ENCODE measurements at places on chromosomes 4 and X. TPM values are rescaled to one million over a fixed set of nuclear protein-coding genes. Genes with fewer than 3 reads are reported as not detected.
A peak's percentile ranks its signal among the peaks of the same experiment; 100 is the strongest.

- no peaks in the 10 kb centered on the region for H3K27me3 ChIP-seq
- peaks cover 6% of the 10 kb centered on the region for H3K4me1 ChIP-seq
- H3K27ac ChIP-seq = no peak overlapping the region
- no peaks in the 10 kb centered on the region for H3K36me3 ChIP-seq
Measured at GRCh38 chr4:125393825-125394224, 79.1 kb downstream of the FAT4 start.

DNA sequence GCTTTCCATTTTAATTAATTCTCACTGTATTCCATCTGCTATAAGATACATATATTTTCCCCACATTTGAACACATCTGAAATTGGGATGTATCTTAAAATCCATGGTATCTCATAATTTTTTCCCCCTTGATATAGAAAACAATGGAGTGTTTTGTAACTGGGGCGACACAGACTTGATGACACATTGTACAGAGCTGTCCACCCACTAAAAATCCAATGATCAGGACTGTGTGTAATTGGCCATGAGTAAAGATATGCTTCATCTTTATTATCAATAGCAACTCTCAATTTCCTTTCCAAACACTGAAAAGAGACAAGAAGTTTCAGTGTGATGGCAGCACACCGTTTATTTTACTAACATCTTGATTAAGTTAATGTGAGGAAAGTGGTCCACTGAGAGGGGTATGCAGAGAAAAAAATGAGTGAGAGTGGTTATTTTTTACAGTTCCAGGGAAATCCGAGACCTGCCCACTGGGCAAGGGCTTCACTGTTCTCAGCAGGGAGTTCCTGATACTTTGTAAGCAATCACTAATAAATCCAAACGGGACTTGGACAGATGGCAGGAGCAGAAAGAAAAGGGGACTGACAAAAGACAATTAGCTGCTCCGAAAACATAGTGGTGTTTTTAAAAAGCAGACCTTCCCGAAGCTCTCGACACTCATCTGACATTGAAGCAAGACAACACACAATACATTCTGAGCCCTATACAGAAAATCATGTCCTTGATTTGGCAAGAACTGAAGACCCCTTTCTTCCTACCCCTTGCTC, 149.4 kb downstream of the TSPAN5 start:
- peak; percentile 48 for DNase-seq
- H3K36me3 ChIP-seq = no peaks in the 10 kb centered on the region
- peaks cover 6% of the 10 kb centered on the region for H3K4me1 ChIP-seq
- peak overlapping the region; percentile 22 for H3K27ac ChIP-seq
- no peaks in the 10 kb centered on the region for H3K27me3 ChIP-seq

Gene ART3
- polyA plus RNA-seq = not detected

DNA sequence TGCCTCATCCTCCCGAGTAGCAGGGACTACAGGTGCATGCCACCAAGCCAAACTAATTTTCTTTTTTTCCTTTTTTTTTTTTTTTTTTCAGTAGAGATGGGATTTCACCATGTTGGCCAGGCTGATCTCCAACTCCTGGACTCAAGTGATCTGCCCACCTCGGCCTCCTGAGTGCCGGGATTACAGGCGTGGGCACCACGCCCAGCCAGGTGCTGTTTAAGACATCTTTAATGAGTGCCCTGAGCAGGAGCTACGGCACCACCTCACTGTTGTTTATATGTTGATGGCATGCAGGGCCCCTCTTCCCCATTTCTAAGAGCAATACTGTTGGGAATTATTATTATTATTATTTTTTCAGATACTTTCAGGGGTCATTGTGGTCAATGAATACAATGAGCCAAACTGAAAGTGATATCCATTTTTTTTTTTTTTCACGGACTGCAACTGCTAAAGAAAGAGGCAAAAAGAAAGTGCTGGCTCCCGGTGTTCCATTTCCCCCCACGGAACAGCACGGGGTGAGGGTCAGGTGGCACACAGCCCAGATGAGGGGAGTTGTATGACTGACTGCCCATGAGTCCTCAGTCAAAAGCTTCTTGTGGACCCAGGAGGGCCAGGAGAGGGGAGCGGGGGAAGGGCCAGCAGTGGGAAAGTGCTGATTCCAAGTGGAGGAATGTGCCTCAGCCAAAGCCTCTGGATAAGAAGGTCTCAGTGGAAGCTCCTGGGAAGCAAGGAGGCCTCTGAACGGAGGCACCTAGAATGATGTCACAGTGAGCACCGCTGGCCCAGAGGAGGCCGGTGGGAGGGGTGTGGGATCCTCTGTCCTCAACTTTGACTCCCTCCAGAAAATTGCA, 101.8 kb upstream of the HPF1 start:
- H3K36me3 ChIP-seq = no peaks in the 10 kb centered on the region
- no peaks in the 10 kb centered on the region for H3K27me3 ChIP-seq
- no peaks in the 10 kb centered on the region for H3K4me1 ChIP-seq
- no peak for DNase-seq
- H3K27ac ChIP-seq = no peak overlapping the region

Gene SLC39A8
- 1.2 TPM for polyA plus RNA-seq

Gene FATE1
- not detected for polyA plus RNA-seq

Gene KIF4A
- 23.0 TPM for polyA plus RNA-seq

DNA sequence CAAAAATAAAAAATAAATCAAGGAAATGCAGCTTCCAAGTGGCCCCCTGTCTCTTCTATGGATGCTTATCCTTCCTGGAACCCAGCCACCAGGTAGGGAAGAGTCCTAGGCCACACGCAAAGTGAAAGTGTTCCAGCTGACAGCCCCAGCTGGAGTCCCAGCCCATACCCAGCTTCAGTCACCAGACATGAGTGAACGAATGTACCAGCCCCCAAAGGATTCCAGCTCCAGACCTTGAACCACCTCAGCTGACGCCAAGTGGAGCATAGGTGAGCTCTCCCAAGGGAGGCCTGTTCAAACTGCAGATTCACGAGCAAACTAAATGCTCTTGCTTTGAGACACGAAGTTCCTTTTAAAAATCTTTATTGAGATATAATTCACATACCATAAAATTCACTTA, 62.0 kb downstream of the BCOR start:
- no peaks in the 10 kb centered on the region for H3K4me1 ChIP-seq
- H3K36me3 ChIP-seq = no peaks in the 10 kb centered on the region
- no peak for DNase-seq

Gene CCDC158
- 0.15 TPM for polyA plus RNA-seq

DNA sequence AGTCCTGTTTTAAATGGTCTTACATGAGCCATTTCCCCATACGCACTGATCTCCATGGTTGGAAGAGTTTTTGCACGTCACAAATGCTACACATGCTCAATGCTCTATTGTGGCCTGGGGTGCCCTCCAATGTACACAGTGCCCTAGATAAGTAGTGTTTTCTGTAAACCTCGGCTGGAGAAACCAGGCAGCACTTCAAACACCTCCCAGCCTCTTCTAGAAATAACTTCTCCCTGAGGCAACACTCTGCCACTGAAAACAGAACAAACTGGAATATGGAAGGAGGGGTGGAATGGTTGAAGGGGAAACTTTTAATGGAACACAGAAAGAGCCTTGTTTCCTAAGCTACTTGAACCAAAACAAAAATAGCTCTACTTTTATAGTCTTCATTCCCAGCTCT, 123.9 kb upstream of the CBR4 start:
- no peak for DNase-seq
- H3K36me3 ChIP-seq = peaks cover 8% of the 10 kb centered on the region
- no peaks in the 10 kb centered on the region for H3K4me1 ChIP-seq
- no peaks in the 10 kb centered on the region for H3K27me3 ChIP-seq

Gene SMR3B
- polyA plus RNA-seq = not detected

DNA sequence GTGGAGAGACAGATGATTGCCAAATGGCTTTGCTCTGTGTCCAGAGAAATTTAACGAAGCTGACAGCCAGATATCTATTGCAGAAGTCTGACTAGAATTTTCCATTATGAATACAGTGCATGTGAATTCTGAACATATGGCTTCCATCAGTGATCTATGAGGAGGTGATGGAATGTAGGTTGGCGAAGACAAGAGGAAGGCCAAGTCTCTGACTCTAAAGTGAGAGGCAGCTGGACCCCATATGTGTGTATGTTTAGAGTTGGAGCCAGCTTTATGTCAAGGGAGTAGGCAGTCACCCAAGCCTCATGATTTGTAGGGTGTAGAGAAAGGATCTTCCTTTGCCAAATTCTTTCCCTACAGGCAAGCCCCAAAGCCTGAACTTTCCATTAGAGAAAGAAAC, 76.2 kb upstream of the TEX13D start:
- H3K36me3 ChIP-seq = no peaks in the 10 kb centered on the region
- no peaks in the 10 kb centered on the region for H3K27me3 ChIP-seq
- no peak overlapping the region for H3K4me3 ChIP-seq
- no peaks in the 10 kb centered on the region for H3K4me1 ChIP-seq
- no peak overlapping the region for H3K27ac ChIP-seq
- peak; percentile 90 for DNase-seq

Gene GPC4
- polyA plus RNA-seq = 1.0 TPM

DNA sequence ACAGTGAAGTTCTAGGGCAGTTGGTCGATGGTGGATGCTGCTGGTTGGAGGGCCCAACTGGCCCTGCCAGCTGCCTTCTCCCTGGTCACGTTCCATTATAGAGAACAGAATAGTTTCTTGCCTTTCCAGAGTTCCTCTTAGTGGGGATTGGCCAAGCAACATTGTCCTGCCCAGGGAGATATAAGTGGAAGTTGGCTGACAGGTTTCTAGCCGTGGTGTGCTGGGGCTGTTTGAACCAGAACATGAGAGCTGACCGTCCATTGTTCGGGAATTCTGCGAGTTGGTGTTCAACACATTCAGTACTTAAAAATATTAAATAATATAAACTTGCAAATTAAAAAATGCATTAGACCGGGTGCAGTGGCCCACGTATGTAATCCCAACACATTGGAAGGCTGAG, 3.5 kb upstream of the AFAP1 start:
- H3K4me3 ChIP-seq = no peak overlapping the region
- H3K36me3 ChIP-seq = no peaks in the 10 kb centered on the region
- H3K27me3 ChIP-seq = no peaks in the 10 kb centered on the region
- no peak for DNase-seq
- no peak overlapping the region for H3K27ac ChIP-seq

Data from fibroblast of lung (primary cell).